ENCODE measurements at places on chromosomes 3 and 15.
A peak's percentile ranks its signal among the peaks of the same experiment; 100 is the strongest.

DNA sequence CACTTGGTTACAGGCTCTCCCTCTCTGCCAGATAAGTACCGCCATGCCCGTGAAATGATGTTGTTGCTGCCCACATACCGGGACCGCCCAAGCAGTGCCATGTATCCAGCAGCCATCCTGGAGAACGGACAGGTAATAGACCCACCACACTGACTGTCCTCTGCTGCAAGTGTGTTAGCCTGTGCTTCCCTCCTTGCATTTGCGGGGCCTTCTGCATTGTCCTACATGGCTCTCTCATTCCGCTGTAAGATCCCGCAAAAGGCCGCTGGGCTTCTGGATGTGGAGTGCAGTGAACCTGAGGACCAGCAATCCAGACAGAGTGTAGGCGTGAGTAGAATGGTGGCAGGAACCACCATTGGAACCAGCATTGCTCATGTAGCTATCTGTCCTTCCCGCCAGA is 10.6 kb upstream of the MANF start:
- no peak for DNase-seq

- DNase-seq: no peak
Measured at GRCh38 chr3:195032955-195033354, 238.0 kb downstream of the XXYLT1 start.

GRCh38 chr3:177862962-177863491 is 665.7 kb upstream of the TBL1XR1 start:
- no peak for DNase-seq

DNA sequence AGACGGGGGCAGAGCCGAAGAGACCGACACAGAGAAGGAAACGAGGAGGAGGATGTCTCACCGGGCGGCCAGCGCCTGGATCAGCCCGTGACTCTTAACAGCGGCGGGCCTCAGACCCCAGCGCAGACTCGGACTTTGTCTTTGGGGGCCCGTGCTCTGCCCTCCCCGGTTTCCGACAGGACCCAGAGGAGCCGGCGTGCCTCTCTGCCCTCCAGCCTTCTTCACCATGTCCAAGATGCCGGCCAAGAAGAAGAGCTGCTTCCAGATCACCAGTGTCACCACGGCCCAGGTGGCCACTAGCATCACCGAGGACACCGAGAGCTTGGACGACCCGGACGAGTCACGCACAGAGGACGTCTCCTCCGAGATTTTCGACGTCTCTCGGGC is 1.0 kb downstream of the TSC22D2 start:
- no peak for DNase-seq

- no peak for DNase-seq
Measured at GRCh38 chr15:35458176-35458856, 87.6 kb downstream of the DPH6 start.

- DNase-seq: peak; percentile 67
Measured at GRCh38 chr15:31300981-31301672, 25.5 kb upstream of the KLF13 start.

DNA sequence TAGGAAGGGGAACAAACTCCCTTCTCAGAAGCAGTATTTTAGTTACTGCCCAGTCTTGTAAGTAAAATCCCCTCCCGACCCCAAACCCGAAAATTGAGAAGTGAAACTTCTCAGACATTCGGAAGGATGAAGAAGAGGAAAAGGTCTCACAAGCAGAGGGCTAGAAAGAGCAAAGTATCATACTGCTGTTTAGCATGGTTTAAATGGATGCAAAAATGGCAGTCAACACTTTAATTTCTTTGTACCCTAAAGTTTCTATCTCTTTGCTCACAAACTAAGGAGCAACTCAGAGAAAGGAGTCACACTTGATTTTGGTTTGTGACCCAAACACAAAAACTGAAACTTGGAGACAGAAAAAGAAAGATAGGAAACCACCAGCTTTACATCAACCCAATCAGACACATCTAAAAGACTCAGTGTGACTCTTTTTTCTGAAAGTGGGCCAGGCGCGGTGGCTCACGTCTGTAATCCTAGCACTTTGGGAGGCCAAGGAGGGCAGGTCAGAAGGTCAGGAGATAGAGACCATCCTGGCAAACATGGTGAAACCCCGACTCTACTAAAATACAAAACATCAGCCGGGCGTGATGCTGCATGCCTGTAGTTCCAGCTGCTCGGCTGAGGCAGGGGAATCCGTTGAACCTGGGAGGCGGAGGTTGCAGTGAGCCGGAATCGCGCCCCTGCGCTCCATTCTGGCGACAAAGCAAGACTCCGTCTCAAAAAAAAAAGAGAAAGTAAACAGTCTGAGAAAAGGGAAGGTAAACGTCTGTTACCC is 63.2 kb upstream of the ATP11B start:
- DNase-seq: no peak

DNA sequence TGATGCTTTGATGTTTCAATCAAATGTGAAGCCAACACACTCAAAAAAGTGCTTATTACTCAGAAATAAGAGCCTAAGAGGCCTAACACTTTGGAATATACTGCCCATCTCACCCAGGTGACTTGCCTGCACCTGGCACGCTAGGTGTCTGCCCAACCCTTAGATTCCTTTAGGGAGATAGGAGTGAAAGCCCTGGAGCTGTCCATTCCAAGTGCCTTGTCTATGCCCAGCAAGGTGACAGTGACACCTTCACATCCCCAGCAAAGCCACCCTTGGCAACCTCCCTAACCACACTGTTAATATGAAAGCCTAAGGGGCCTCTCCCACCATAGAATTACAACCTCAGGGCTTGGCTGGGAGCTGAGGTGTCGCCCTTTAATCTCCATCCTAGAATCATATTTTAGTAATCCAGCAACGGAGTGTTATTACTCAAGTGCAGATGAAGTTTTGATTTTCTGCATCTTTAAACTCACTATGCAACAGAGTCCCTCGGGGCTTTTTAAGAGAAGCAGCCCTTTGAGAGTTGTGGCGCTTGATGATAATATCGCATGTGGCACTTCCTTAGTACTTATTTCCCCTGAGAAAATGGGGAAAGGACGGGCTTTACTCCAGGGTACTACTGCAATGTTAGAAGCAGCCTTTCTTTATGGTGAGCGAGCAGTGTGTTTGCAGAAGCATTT is 24.8 kb downstream of the ATP10A start:
- no peak for DNase-seq

- DNase-seq: no peak
Measured at GRCh38 chr15:91887321-91887720, 33.8 kb downstream of the SLCO3A1 start.

DNA sequence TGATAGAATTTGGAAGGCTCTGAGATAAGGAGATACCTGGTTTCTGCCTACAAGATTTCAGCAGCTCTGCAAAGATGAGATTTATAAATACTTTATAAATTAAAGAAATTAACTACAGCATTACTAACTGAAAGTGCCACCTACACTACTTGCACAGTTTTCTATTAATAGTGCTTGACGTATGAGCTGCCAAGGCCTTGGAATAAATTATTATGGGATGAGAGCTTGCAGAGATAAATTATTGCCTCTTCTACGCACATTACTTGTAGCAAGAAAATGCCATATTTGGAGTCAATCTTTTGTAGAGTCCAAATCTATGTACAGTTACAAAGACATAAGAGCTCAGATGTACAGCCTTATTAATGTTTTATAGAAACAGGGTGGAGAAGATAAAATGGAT is 89.1 kb downstream of the BCHE start:
- no peak for DNase-seq

DNA sequence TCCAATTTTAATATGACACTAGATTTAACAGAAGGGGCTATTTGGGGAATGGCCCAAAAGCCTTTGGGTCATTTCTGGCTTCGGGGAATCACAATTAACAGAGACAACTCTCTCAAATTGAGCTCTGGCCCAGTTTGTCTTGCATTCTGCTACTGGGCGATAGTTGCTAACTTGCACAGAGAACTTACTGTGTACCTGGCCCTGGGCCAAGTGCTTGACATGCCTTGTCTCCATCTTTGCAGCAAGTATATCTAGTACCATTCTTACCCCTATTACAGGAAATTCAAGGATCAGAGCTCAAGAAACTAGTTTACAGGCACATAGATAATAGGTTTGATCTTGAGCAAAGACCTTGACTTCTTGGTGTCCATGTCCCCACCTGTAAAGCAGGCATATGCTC is 175.7 kb downstream of the TMEM108 start:
- no peak for DNase-seq

GRCh38 chr15:70748281-70748747 is 15.0 kb downstream of the UACA start:
- DNase-seq: no peak

- DNase-seq: no peak
Measured at GRCh38 chr15:93164409-93164808, 75.4 kb upstream of the RGMA start.

- DNase-seq: no peak
Measured at GRCh38 chr3:52205727-52206372, 7.9 kb downstream of the ALAS1 start.

DNA sequence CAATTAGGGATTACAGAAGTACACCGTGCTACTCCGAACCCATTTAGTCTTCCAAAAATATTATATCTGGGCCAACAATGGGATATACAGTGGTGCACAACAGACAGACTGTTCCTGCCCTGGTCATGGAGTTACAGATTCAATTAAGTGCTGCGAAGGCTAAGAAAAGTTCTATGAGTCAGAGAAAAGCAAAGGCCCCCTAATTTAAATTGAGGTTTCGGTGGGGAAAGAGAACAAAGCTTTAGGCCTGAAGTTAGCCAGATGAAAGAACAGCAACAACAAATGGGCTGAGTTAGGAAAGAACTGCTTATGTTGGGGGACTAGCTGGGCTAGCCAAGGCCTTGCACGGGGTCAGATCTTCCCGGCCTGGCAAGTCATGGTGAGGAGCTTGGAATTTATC is 131.8 kb downstream of the MDFIC2 start:
- DNase-seq: no peak

GRCh38 chr3:70989174-70989573 is 594.4 kb downstream of the FOXP1 start:
- DNase-seq: no peak

- DNase-seq: no peak
Measured at GRCh38 chr3:127368186-127369032, 80.6 kb upstream of the PRR20G start.

GRCh38 chr3:183775781-183776180 is 49.6 kb downstream of the MAP6D1 start:
- DNase-seq: no peak

- no peak for DNase-seq
Measured at GRCh38 chr3:116837483-116837882, 127.9 kb downstream of the TUSC7 start.

DNA sequence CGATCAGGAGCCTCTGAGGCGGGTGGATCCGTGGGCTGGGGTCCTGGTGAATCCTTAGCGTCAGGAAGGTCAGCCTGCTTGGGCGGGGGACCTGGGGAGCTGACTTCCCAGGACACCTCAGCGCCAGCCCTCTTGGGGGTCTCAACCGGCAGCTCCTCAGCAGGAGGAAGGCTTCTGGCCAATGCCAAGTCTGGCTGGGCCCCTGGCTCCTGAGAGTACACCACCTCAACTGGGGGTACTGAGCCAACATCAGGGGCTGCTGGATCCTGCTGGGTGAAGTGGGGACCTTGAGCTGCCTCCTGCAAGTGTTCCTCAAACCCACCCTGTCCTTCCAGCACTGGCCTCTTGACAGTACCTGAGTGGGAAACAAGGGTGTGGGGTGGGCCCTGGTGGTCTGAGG is 3.1 kb downstream of the PRRT3 start:
- no peak for DNase-seq

DNA sequence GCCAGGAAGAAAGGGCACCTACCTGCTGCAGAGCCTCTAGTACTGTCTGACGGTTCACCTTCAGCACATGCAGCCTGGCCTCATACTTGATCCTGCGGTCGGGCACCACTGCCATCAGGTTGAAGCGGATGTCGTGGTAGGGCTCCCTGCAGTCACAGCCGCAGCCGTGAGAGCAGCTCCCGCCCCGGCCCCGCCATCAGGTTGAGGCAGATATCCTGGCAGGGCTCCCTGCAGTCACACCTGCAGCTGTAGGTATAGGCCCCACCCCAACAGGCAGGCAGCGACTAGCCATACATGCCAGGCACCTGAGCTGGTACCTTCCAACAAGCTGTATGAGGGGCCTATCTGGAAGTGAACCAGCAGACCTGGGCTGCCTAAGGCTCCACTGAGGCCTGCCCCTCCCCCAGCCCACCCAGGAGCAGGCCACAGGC is 38.7 kb downstream of the SEMA3G start:
- DNase-seq: no peak

GRCh38 chr3:27623085-27623753 is 98.9 kb downstream of the EOMES start:
- no peak for DNase-seq

DNA sequence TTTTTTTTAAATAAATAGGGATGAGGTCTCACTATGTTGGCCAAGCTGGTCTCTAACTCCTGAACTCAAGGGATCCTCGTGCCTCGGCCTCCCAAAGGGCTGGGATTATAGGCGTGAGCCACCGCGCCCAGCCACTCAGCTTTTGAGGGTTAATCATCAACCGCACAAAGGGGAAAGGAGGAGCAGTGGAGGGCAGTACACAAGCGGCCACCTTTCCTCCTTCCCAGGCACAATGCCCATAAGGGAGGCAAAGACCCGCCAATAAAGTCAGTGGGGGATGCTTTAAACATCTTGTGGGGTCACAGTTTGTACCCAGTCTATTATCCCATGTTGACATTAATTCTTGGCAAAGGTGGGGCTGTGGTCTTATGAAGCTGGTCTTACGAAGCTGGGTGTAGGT is 32.4 kb downstream of the EHD4 start:
- DNase-seq: no peak

- no peak for DNase-seq
Measured at GRCh38 chr3:194852345-194852744, 166.7 kb downstream of the FAM43A start.

DNA sequence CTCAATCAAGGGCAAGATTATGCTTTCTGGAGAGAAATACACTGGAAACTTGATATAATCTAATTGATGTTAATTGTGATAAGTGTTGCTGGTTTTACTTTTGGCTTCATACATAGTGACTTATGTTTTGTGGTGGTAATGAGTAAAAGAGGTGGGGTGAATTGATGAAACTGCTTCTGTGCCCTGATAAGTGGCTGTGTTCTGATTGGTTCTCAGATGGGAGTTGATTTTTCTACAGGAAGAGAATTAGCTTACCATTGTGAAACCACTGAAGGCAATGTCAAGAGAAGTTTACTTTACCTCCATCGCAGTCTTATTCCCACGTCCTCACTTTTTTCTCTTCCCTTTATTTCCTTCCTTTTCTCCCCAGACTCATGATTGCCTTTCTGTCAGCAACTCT is 23.8 kb downstream of the TMEM45A start:
- DNase-seq: no peak

DNA sequence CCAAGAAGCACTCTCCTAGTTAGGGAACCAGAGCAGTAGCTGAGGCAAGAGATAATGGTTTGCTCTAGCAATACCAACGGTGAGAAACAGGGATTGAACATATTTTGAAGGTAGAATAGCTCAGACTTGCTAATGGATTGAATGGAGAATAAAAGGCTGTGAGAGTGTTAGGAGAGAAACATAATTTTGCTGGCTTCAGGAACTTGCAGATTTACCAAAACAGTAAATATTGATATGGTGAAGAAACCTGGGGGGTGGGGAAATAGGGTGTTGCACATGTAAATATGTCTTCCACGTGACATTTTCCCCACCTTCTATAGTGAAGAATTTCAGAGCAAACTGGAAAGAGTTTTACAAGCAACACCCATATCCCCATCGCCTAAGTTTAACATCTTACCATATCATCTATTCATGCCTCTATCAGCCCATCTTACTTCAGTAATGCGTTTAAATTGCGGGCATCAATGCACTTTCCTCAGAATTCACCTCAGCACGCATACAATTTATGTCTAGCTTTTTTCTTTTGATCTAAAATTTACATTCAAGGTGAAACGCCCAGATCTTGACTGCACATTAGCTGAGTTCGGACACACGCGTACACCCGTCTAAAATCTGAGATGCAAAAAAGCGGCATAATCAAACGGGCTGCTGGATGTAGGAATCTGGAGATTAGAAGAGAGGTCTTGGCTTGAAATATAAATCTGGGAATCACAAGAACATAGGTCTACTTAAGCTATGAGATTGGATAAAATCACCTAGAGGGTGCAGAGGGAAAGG is 891 bp upstream of the NR1D2 start:
- DNase-seq: no peak
